ENCODE measurements at places on chromosomes 4 and X.

DNA sequence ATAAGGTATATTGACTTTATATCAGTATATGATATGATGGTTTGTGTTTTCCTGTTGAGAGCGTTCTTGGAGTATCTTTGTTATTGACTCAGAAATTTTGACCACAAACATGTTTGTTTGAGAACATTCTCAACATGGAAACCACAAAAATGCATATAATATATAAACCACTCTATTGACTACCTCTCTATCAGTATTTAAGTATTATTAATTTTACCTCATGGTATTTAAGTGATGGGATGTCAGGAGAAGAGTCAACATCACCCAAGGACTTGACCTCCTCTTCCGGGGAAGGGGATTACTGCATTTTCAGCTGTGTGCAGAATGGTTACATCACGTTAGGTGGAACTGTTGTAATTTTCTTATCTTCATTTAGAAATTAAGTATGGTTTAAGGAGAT is 54.3 kb upstream of the PUDP start:
- DNase-seq: no peak

- DNase-seq: no peak
Measured at GRCh38 chr4:168487282-168488035, 7.2 kb upstream of the DDX60L start.

GRCh38 chrX:154412468-154412867 is 1.1 kb downstream of the TAFAZZIN start:
- DNase-seq: peak; percentile 49

GRCh38 chr4:185464183-185464582 is 7.3 kb downstream of the CCDC110 start:
- DNase-seq: no peak

- DNase-seq: no peak
Measured at GRCh38 chrX:2521092-2521926, 20.5 kb upstream of the DHRSX start.

GRCh38 chr4:23324021-23324690 is 565.7 kb downstream of the PPARGC1A start:
- DNase-seq: no peak

- no peak for DNase-seq
Measured at GRCh38 chr4:88985088-88985773, 71.8 kb downstream of the FAM13A start.

DNA sequence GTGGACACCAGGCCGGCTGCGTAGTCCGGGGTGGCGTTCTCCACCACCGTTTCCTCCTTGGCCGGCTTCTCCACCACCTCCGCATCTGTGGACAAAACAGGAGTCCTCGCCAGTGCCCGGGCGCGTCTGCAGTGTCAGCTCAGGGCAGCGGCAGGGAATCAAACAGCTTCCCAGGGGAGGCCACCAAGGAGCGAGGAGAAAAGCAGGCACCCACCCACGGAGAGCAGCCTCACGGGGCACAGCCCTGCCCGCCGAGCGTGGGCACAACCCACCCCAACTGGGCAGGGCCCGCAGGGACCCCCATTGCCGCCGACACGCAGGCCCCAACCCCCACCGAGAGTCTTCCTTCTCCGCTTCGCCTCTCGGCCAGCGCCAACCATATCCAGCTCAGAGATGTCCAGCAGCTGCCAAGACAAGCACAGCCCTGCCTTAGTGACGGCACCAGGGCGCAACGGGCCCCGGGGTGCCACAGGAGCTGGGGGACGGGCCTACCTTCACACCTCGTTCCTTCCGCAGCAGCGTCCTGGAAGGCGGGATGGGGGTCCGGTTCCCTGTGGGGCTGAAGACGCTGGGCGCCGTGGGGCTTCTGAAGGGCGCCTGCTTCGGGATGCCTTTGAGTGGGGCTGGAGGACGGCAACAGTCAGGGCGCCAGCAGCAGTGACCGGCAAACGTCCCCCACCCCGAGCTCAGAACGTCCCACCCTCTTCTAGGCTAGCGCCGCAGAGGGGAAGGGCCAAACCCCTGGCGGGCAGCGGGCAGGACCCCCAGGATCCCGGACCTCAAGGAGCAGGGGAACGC is 22.8 kb downstream of the NELFA start:
- DNase-seq: no peak

- DNase-seq: no peak
Measured at GRCh38 chr4:180449395-180449956, 1793.7 kb upstream of the TENM3 start.

GRCh38 chrX:96729053-96729452 is 44.4 kb downstream of the DIAPH2 start:
- no peak for DNase-seq

GRCh38 chrX:134909261-134909660 is 81.5 kb upstream of the SMIM10 start:
- DNase-seq: no peak

GRCh38 chrX:39052751-39053150 is 251.5 kb downstream of the MID1IP1 start:
- no peak for DNase-seq

DNA sequence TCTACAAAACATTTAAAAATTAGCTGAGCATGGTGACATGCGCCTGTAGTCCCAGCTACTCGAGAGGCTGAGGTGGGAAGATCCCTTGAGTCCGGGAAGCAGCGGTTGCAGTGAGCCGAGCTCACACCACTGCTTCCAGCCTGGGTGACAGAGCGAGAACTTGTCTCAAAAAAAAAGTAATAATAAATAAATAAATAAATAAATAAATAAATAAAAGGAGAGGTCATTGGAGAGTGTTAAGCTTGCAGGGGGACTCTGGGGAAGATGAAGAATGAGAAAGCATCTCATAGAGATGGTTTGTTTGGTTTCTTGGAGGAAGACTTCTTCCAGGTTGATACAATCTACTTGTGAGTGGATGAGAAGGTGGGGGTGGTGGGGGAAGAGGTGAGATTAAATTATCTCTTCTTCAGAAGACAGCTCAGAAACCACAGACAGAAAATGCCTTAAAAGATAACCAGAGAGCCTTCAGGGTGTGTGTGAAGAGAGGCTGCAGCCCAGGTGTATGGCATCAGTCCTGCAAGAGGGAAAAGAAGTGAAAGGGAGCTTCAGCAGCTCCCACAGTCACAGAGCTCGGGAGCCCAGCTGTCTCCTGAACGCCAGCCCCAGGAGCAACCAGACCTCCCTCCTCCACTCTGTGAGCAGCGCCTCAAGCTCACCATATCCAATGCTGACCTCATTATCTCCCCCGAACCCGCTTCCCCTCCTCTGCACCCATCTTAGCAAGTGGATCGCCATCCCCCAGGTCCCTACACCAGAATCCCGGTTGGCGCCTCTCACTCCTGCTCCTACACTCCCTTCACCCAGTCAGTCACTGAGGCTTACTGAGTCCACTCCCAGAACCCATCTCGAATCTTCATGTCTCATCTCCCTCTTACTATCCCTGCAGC is 48.2 kb downstream of the RBM47 start:
- DNase-seq: no peak

DNA sequence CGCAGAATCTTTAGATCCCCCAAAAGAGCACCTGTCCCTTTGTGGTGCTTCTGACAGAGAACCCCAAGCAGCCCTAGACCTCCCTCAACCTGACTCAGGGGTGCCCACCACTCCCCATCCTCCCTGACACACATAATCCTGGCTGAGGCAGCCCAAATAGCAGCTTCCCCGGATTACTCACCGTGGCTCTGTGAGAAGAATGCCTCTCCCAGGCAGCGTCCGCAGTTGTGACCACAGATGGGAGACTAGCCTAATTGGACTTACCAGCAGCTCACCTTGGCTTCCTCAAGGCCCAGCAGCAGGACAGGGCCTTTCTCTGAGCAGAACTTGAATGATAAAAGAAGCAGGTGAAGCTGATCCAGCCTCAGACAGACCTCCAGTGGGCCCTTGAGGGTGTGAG is 10.3 kb upstream of the ODAPH start:
- no peak for DNase-seq

DNA sequence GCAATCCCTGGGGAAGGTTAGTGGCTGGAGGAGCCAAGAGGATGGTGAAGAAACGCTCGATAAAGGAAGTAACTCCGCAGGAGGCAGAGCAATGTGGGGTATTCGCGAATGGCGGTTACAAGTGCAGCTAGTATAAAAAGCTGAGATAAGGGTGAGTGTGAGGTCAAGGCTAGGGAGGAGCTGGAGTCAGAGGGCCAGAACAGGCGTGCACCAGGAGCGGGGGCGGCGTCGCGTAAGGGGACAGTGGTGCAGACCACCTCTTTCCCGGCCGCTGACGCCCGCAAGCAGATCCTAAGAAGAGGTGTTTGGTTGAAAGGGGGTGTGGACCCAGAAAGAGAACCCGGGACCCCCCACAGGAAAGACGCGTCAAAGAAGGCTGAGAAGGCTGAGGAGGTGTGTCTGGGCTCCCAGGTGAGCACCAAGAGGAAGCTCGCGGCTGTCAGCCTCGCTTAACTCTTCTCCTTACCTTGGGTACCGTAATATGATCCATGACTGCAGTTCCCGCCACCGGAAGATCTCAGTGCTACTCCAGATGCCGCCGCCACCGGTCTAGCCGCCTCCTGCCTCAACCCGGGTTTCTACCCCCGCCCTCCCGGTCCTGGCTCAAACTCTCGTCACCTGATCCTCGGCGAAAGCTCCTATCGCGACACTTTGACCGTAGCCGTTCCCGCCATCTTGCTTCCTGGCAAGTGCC is at the start of gene MTMR8:
Gene MTMR8 (minus strand): TSS at position 579 of the 694 bp plus-strand sequence. CDS start 89 bp downstream, at position 490.
- DNase-seq: peak; percentile 72

DNA sequence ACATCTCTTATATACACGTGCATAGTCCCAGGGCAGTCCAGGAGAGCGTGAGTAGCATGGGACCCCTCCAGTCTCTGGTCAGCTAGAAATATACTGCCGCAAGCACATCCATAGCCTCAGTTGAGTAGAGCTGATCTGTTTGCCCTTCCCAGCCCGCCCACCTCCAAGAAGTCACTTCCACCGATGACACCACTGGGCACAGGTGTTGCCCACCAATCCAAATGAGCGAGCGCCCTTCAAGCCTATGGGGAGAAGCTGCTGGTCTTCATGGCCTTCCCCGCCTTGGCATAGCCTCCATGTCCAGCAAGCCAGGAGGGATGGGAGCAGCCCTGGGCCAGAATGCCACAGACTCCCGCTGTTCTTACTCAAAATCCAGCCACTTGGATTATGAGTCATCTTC is 10.2 kb downstream of the DUSP9 start:
- no peak for DNase-seq

- no peak for DNase-seq
Measured at GRCh38 chrX:153917869-153918268, 8.2 kb downstream of the ARHGAP4 start.

- DNase-seq: no peak
Measured at GRCh38 chr4:102301167-102301566, 44.1 kb downstream of the SLC39A8 start.

DNA sequence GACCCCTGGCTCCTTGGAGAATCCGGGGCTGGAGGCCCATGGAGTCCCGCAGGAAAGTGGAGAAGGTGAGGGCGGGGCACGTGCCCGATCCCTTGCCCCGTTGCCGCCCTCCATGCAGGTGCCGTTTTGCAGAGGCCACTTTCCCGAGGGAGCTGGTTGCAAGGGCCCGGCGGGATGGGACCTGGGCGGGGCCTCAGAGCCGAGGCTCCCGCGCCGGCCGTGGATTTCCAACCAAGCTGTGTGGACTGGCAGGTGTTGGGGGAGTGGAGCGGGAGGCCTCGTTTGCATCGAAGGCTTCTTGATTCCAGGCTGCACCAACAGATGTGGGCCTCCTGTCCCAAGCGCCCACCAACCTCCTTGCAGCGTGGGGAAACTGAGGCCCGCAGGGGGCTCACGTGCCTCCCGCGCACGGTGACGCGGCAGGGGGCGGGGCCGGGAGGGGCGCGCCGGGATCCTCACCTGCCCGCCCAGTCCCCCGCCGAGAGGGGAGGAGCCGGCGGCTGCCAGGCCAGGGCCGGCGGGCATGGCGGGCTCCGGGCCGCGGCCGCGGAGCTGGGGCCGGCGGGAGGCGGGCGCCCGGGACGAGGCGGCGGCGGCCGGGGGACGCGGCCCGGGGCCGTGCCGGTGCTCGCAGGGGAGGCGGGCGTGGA is 24.9 kb downstream of the SH3BP2 start:
- no peak for DNase-seq

DNA sequence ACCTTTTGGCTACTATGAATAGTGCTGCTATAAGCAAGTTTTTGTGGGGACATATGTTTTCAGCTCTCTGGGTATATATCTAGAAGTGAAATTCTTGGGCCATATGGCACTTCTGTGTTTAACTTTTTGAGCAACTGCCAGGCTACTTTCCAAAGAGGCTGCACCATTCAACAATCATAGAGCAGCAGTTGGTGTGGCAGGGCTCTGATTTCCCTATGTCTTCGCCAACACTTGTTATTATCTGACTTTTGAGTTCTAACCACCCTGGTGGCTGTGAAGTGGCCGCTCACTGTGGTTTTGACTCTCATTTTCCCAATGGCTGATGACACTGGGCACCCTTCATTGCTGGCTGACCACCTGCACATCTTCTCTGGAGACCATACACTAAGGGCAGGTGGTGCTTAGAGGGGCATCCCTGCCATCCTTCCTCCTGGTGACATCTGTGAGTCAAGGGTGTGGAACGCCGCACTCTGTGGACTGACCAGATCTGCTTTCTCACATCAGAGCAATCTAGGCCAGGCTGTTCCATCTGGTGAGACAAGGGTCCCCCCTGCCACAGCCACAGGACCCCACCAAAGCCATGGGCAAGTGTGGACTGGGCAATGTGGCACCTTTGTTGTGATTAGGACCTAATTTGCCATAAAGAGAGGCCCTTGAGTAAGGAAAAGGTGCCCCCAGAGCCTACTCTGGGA is 49.6 kb downstream of the ZFYVE28 start:
- DNase-seq: no peak

- no peak for DNase-seq
Measured at GRCh38 chrX:150038315-150038714, 100.0 kb upstream of the EOLA2 start.

DNA sequence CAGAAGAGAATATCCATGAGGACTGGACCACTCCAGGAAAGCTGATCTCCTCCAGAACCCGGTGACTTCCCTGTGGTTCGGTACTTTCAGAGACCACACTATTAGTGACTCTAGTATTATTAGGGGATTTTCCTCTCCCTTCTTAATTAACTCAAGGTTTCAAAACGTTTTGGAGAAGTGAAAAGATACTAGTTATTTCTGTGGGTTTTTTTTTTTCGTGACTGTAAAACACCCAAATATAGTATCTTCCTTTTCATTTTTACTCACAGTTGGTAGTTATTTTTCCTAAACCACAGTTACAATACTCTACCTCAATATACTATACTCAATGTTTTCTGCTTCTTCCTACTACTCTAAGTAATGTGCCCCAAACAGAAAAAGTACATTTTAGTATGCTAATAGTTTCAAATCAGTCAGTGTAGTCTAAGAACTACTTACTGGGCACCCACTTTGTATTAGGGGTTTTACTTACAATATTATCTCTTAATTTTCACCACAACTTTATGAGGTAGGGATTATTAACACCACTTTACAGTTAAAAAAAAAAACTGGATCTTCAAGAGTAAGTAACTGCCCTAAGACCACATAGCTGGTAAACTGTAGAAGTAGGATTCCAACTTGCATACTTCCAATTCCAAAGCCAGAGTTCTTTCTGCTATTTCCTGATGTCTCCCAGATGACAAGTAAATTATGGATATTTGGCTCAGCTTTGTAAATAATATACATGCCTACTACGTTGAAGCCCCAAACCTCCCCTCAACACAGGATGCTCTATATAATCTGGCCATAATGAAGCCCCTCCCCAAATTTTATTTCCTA is 45.0 kb downstream of the SLC9A7 start:
- no peak for DNase-seq

- DNase-seq: no peak
Measured at GRCh38 chr4:1051472-1051871, 40.0 kb downstream of the FGFRL1 start.

All from CD4-positive, alpha-beta T cell treated with Interleukin-6 at 100 ng/mL for 8 hours (primary cell).